Cortex of kidney (tissue), 1 donor: ENCODE measurements at places on chromosomes 11 and 22.

DNA sequence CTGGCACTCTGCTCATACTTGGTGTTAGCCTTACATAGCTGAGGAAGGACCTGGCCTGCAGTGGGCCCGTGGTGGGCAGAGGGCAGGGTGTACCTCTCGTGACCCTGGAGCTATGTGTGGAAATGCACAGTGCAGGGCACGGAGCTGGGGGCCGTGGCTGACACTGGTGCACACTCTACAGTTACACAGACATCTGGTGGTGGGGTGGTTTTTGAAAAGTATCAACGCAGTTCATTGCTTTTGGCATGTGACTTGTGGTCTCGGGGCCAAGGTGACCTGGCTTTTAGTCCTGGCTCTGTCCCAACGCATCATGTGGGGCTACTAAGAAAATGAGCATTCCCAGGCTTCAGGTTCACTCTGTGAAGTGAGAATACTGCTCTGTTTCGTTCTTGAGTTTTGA is 553.6 kb downstream of the NTM start:
- no peak for DNase-seq

DNA sequence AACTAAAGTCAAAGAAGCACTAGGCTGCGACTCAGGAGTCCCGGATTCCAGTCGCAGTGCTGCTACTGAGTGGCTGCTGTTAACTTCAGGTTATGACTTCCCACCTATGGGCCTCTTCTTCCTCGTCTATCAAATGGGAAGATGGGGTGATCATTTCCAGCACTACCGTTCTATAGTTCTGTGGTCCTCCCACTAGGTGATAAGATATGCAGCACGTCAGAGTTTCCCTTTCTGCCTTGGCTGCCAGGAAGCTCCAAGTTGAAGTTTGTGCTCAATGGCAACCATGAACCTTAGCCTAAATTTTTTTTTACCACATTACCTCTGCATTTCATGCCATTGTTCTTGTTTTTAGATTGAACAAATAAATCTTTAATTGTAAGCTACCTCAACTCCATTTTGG is 38.7 kb downstream of the ALX4 start:
- no peak for DNase-seq

- no peak for DNase-seq
Measured at GRCh38 chr22:46714550-46714949, 23.5 kb downstream of the CERK start.

GRCh38 chr11:120863359-120863758 is 160.5 kb upstream of the TBCEL start:
- no peak for DNase-seq

GRCh38 chr11:125175896-125176575 is 11.5 kb downstream of the PKNOX2 start:
- DNase-seq: no peak

- no peak for DNase-seq
Measured at GRCh38 chr22:48177631-48178030, 1415.2 kb downstream of the TBC1D22A start.

- DNase-seq: no peak
Measured at GRCh38 chr11:133892126-133892525, 46.8 kb upstream of the SPATA19 start.

- no peak for DNase-seq
Measured at GRCh38 chr11:71425409-71425808, 22.8 kb downstream of the DHCR7 start.

DNA sequence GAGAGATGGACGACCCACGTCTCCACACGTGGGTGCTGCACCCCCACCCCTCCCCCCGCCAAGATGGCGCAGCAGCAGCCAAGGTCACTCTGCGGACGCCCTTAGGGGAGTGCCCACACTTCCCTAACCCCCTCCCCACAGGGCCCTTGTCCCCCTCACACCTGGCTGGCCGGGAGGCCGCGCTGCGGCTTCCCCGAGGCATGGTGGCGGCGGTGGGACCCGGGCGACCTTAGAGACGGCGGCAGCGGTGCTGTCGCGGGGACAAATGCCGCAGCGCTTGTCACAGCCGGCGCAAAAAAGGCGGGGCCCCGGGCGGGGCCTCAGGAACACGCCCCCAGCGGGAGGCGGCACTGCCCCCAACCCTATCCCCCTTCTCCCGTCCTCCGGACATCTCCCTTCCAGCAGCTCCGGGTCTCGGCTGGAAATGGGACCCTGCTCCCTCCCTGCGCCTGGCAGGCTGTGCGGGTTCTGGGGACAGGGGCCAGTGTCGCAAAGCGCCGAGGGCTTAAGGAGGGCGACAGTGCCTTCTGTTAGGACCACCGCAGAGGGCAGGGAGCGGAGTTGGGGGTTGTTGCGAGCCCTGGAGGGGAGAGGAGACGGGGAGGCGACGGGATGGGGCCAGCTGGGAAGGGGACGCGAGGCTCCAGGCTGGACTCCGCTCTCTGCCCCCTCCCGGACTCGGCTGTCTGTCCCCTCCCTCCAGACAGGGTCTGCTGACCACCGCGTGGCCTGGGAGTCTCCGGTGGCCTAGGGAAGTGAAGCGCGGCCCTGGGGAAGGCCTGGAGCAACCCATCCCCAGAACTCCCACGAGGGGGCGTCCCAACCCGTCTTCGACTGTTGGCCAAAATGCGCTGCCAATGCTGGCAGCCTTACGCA is at the start of gene CHCHD10:
Gene CHCHD10, minus strand, starts transcription at position 300 of the 876 bp plus-strand sequence. Its CDS starts 98 bp downstream, at position 202.
- no peak for DNase-seq

DNA sequence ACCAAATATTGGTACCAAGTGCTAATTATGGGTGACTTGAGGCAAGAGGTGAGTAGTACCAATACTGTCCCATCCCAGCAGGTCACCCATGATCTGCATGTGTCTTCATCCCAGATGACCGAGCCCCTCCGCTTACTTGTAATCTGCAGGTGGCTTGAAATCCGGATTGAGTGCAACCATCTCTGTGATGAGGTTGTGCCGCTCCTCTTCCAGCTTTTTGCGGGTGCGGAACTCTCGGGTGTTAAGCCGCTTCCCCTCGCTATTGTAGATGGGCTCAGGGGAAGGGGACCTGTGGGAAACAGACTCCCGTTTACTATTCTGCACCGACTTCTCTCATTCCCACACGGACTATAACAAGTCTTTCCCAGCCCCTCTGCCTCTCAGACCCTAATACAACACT is 8.2 kb downstream of the SF1 start:
- DNase-seq: no peak

DNA sequence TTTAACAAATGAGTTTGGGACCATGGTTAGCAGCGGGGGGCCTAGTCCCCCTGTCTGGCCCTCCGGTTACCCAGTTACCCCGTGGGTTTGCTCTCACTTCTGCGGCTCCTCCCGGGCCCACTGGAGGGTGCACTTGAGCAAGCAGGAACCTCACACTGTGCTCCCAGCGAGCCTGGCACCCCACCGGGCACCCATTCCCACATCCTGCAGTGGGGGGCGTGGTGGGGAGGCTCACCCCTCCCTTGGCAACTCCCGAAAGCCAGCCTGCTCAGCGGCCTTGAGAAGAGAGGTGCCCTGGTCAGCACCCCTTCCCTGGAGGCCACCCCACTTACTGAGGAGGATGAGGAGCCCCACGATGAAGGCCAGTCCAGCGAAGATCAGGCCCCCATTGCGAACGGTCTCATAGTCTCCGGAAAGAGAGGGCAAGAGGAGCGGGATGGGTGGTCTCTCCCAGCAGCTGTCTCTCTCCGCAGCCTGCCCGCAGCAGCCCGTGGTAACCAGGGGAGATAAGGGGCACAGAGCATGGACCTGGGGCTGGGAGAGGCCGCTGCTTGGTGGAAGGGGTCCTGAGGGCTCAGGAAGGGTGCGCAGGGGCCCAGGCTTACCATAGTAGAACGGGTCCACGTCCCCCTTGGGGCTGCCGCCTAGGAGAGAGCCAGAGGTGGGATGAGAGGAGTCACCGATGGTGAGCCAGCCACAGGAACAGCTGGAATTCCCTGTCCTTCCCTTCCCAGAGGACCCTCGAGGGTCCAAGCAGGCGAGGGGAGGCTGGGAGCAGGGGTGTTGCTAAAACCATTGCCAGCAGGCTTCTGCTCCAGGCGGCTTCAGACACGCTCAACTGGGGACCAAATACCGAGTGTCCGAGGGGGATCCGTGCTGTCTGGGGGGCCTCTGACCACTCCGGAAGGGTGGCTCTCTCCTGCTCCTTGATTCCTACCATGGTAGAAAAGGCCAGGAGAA is 2.2 kb downstream of the FXYD2 start:
- DNase-seq: no peak

GRCh38 chr11:86818462-86819192 is 18.3 kb downstream of the PRSS23 start:
- no peak for DNase-seq

DNA sequence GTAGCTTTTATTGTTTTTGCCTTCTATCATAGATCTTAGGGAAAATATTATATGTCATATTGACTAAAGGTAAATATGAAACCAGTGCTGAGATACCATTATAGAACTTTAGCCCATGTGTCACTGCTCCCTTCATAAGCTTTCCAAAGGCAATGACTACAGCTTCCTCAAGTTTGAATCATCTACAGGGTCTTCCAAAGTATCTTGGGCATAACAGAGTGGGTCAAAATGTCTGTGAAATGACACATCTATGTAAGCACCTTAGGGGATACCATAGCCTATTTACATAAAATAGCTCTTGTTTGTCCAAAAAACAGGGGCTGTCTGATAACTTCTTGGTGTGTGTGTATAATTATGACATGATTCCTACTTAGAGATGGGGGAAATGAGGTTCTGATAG is 52.5 kb downstream of the RELT start:
- no peak for DNase-seq

- DNase-seq: no peak
Measured at GRCh38 chr22:48957987-48958321, 869.7 kb downstream of the BRD1 start.

- no peak for DNase-seq
Measured at GRCh38 chr22:48372390-48372789, 1455.3 kb downstream of the BRD1 start.

DNA sequence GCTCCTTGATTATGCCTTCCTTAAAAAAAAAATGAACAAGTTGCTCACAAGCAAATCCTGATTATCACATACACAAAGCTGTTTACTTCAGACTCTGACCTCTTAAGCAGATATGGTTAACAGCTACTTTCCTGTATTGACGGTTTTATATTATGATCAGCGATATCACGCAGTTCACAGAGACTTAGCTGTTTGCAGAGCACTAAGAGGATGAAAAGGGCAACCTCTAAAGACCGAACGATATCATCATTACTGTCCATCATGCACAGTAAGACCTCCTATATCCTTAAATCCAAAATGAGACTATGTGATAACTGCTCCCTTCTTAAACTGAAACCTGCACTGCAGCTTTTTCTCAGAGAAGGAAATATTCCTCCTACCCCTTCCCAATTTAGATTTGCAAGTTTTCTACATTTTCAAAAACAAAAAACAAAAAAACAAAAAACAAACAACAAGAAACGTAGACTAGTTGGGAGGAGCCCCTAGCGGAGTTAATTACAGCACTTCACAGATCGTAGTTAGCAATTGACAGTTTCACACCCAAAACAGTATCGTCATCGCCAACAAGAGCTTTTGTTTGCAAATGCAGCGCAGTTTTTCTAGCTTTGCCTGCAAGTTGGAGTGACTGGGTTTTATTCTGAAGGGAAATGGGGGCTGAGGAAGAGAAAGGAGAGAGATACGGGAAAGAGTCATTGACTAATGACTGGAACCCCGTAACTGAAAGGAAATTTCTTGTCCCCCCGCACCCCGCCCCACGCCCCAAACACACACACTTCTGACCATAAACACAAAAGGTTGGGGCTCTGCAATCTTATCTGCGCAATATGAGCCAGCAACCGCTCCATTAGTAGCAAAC is 1.2 kb downstream of the DDX6 start:
- DNase-seq: no peak

DNA sequence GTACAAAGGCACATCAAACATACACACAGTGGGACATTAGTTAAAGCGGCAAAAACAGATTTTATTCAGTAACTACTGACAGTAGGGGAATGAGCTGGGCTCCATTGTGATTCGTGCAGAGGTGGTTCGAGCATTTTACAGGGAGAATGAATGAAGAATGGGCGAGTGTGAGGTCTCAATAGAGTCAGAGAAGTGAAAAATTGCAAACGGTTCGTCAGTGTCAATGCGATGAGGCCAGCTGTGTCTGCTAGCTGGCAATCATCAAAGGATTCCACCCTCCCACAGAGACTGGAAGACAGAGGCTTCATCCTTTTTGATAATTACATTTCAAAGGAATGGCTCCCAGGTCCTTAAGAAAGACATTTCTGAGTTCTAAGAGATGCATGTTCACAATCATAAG is 17.4 kb downstream of the OR4D9 start:
- no peak for DNase-seq

DNA sequence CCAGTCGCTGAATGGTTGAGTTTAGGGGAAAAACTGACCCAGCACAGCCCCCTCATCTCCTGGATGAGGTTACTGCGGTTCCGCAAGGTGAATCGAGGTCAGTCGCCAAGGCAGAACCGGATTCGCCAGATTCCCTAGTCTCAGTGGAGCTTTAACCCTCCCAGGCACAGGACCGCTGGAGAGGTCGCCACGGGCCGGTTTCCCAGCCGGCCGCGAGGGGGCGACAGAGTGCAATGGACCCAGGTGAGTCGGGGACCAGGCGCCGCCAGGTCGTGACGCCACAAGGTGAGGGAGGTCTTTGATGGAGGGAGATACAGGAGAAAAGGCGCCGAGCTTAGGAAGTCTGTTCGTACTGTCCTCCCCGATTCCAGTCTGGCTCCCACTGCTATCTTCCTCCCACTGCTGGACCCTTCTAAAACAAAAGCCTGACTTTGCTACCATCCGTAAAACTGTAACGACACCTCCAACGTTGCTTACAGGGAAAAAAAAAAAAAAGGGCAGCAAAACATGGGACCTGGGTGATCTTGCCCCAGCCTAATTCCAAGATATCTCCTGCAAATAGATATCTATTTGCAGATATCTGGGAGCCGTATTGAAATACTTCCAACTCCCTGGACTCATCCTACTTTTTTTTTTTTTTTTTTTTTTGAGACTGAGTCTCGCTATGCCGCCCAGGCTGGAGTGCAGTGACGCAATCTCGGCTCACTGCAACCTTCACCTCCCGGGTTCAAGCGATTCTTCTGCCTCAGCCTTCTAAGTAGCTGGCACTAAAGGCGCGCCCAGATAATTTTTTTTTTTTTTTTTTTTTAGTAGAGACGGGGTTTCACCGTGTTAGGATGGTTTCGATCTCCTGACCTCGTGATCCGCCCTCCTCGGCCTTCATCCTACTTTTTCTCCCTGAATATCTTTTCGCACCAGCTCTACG is 1.4 kb upstream of the GGA1 start:
- DNase-seq: no peak
